Tibial nerve (tissue), 4 donors: ENCODE measurements at places on chromosomes 3 and 15. TPM values are rescaled to one million over a fixed set of nuclear protein-coding genes. Genes with fewer than 3 reads are reported as not detected.

The GPR149 gene
- not detected for total RNA-seq

The ZNF502 gene
- total RNA-seq, result 4.4 TPM

The CLDN16 gene
- not detected for total RNA-seq

The NOP10 gene
- 133 TPM for total RNA-seq

The NANOGP8 gene
- total RNA-seq, result 1.2 TPM

The ITGA11 gene
- total RNA-seq, result 6.9 TPM

The ARRDC4 gene
- 64.5 TPM for total RNA-seq

The MPI gene
- 79.3 TPM for total RNA-seq

The ALDH1A2 gene
- total RNA-seq, result 16.2 TPM

The MYRIP gene
- 10.5 TPM for total RNA-seq

The GLCE gene
- total RNA-seq, result 20.3 TPM

The VEPH1 gene
- total RNA-seq, result 0.30 TPM

The GOLGA8G gene
- not detected for total RNA-seq

The ZIC4 gene
- not detected for total RNA-seq
